ENCODE measurements at places on chromosomes 7 and 10. TPM values are rescaled to one million over a fixed set of nuclear protein-coding genes. Genes with fewer than 3 reads are reported as not detected.

ELFN1 gene
- 3.9 TPM for total RNA-seq

VENTX gene
- not detected for total RNA-seq

DKK1 gene
- 206 TPM for total RNA-seq

CUZD1 gene
- total RNA-seq: 0.91 TPM

AFAP1L2 gene
- total RNA-seq: 8.4 TPM

RPEL1 gene
- total RNA-seq: 0.32 TPM

Measured in epithelial cell of umbilical artery (primary cell).